Suppressor macrophage treated with lipopolysaccharide for 1 hour (primary cell): ENCODE measurements at places on chromosomes 7 and 10.

DNA sequence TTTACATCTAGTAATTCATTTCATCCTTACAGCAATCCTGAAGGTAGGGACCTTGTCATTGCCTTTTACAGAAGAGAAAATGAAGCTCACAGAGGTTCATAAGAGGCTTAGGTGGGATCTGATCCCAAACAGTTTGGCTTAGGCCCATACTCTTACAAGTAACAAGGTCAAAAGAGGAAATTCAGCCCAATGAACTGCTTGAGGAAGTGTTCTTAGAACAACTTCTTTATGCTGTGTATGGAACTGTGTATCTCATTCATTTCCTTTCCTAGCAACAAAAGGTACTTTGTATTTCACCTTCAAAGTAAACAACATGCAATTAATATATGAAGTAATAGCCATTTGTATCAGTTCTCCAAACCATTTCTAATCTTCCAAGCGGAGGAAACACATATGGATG is 79.3 kb downstream of the AVL9 start:
- DNase-seq = no peak

DNA sequence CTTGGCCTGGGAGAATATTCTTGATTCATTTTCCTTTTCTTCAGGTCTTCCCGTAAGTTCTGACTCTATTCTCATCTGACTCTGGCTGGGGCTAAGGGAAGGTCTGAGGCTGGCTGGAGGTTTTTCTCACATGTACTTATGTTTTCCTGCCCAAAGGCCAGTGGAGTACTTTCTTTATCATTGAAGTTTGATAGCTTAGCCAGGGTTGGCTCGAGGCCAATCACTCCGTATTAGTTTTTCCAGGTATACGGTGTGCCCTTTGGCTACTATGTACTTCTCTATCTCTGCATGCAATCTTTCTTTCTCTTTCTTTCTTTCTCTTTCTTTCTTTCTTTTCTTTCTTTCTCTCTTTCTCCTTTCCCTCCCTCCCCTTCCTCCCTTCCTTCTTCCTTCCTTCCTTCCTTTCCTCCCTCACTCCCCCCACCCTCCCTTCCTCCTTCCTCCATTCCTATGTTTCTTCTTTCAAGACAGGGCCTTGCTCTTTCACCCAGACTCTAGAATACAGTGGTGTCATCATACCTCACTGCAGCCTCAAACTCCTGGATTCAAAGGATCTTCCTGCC is 26.8 kb upstream of the VKORC1L1 start:
- DNase-seq = no peak

DNA sequence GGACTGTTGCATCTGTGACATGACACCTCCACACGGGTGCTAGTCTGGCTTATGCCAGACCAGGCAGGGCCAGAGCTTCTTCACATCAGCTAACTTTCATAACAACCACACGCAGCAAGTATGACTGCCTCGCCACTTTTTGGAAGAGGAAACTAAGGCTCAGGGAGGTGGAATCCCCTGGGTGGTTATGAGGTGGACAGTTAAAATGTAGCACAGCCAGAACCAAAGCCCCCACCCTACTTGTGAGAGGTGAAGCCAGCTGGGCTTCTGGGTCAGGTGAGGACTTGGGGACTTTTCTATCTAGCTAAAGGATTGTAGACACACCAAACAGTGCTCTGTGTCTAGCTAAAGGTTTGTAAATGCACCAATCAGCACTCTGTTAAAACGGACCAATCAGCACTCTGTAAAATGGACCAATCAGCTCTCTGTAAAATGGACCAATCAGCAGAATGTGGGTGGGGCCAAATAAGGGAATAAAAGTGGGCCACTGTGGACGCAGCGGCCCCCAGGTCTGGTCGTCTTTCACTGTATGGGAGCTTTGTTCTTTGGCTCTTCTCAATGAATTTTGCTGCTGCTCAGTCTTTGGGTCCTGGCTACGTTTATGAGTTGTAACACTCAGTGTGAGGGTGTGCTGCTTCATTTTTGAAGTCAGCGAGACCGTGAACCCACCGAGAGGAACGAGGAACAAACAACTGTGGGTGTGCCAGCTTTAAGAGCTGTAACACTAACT is 171.0 kb downstream of the PTPN20 start:
- no peak for DNase-seq

GRCh38 chr7:4129481-4130122 is 552.5 kb upstream of the FOXK1 start:
- no peak for DNase-seq

GRCh38 chr10:14513123-14513522 is 182.4 kb upstream of the FRMD4A start:
- DNase-seq = no peak

DNA sequence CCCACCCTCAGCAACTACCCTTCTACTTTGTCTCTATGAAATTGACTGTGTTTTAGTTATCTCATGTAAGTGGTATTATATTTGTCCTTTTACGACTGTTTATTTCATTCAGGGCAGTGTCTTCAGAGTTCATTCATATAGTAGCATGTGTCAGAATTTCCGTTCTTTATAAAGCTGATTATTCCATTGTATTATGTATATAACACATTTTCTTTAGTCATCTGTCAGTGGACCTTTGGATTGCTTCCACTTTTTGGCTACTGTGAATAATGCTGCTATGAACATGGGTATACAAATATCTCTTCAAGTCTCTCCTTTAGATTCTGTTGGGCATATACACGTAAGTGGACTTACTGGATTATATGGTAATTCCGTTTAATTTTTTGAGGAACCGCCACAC is 14.5 kb downstream of the SLF2 start:
- no peak for DNase-seq

DNA sequence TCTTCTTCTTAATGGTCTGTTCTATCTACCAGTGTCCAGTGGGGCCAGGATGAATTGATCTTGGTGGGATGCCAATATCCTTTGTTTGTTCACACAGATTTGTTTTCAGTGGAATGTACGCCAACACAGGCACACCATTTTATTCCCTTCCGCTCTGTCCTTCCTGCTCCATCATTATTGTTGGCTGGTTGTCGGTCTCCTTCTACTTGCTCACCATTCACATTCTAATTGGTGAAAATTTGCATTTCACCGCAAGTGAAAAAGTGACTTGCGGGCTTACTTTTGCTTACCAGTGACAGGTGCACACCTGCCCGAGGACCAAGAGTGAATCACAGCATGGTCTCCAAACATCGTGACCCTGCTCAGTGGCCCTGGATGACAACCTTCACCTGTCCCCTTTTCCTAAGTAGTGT is 148.3 kb downstream of the NOC3L start:
- no peak for DNase-seq

- DNase-seq = no peak
These were observed 106.1 kb downstream of the PPP1R3A start for GRCh38 chr7:113812591-113813255.

DNA sequence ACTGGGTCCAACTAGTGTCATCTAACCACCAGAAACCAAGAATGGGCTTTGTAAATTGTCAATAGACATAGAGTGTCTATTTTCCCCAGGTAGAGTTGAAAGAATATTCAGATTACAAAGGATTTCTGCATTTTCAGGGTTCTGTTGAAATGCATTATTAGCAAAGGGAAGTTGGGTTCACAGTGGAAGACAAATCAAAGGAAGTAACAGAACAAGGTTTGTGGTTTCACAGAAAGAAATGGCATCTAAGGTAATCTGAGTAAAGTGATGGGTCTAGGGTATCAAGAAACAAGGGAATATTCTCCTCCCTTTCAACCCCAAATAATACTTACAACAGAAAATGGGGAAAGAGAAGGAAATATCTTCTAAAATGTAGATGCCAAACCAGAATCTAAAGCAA is 25.8 kb downstream of the CEP41 start:
- DNase-seq = no peak

DNA sequence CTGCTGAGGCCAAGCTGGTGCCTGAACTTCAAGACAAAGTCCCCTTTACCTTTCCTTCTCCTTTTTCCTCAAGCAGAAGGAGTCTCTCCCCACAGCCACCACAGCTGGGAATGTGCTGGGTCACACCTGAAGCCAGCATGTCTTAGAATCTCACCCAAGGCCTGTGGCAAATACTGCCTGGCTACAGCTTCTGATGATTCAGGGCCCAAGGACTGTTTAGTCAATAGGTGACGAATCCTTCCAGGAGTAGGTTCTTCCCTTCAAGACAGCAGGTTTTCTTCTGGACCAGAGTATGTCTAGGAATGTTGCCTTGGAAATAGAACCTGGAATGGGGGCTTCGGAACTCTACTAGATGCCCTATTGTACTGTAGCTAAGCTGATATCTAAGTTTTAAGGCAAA is 374.6 kb downstream of the KIF20B start:
- no peak for DNase-seq

- DNase-seq = peak; percentile 66
These were observed 593 bp downstream of the CDK13 start for GRCh38 chr7:39950473-39951225.

GRCh38 chr7:30040938-30041337 is 12.7 kb downstream of the PLEKHA8 start:
- DNase-seq = no peak

- DNase-seq = no peak
These were observed 82.3 kb downstream of the PRKAG2 start for GRCh38 chr7:151794508-151795167.

DNA sequence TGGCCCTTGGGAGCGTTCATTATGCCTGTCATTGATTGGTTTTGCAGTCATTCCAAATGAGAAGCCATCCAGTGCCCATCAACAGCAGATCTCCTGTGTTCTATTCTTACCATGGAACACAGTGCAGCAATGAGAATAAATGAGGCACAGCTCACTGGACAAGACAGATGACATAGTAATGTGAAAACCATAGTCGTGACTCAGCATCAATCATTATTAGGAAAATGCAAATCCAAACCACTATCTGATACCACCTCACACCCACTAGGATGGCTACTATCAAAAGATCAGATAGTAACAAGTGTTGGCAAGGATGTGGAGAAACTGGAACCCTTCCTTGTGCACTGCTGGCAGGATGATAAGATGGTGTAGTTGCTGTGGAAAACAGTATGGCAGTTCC is 144.7 kb downstream of the ARHGAP22 start:
- DNase-seq = no peak

- DNase-seq = no peak
These were observed 102.4 kb downstream of the HIPK2 start for GRCh38 chr7:139675127-139676125.

- DNase-seq = no peak
These were observed 38.6 kb downstream of the ELFN1 start for GRCh38 chr7:1708596-1709251.

GRCh38 chr7:24576171-24577025 is 3.1 kb downstream of the PALS2 start:
- peak; percentile 53 for DNase-seq

- peak; percentile 20 for DNase-seq
These were observed 247.3 kb downstream of the SEMA3A start for GRCh38 chr7:83947260-83947659.

GRCh38 chr7:8068892-8069686 is 100.5 kb downstream of the GLCCI1 start:
- no peak for DNase-seq

DNA sequence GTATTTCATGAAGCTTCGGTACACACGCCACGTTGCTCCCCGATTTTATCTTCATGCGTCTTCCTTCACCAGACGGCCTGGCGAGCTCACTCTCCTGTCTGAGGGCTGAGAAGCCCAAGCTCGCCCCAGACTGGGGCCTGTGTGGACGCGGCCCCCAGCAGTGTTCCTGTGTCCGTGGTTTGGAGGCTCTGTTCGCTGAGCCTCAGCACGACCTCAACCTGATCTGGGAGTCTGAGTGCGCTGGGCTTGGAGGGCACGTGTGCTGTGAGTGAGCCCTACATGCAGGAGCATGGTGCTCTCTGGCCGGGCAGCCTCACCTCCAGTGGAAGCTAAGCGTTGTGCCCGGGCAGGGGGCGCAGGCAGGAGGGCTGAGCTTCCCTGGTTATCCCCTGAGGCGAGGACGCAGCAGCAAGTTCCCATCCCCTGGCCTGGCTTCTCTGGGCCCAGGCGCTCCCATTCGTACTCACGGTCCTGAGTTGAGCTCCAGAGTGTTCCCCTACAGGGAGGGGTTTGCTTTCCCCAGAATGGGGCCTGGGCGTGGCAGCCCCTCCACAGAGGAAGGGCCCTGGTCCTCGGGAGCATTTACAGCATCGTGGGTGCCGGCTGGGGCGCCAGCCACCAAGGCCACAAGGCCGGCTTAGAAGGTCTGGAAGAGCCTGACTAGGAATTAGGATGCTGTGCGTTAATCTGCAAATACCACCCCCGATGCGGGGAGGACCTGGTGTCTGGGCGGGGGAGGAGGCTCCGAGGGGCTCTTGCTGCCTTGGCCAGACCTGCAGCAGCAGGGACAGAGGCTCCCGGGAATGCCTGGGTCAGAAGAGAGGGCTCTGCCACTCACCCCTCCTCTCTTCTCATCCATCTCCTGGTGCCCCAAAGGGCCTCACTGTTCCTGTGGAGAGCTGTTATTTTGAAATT is 400.6 kb downstream of the DNAJB6 start:
- DNase-seq = no peak

GRCh38 chr10:8498881-8499280 is 444.4 kb downstream of the GATA3 start:
- DNase-seq = no peak

DNA sequence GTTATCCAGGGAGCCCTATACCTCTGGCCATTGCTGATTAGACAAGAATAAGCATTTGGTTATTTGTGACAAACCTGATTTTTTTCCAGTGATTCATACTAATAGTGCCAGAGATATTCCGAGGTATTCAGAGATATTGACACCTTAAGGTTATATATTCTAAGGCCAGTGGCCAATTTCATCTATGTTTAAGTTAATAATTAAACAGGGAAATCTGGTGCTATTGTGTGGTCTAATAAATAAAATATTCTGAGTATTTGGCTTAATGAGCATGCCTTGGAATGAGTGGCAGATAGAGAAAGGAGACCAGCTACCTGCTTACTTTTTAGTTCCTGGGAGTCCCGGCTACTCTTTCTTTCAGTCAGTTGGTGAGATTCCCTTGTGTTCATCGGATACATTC is 38.6 kb upstream of the MEOX2 start:
- no peak for DNase-seq

GRCh38 chr7:78172267-78172757 is 373.7 kb downstream of the PHTF2 start:
- DNase-seq = no peak

DNA sequence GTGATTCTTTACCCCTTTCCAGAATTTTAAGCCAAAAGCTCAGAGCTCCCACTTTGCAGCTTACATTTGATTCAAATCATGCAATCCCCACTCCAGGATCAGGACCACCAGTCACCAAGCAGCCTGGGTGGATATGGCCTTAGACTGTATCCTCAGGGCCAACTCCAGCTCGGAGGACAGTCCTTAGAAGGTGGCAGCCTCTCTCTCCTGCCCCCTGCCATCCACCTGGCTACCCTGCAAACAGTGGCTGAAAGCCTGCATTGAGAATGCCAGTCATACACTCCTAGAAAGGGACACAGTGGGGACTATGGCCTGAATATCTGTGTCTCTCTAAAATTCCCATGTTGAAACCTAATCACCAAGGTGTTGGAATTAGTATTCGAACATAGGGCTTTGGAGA is 50.0 kb upstream of the KCNMA1 start:
- no peak for DNase-seq

DNA sequence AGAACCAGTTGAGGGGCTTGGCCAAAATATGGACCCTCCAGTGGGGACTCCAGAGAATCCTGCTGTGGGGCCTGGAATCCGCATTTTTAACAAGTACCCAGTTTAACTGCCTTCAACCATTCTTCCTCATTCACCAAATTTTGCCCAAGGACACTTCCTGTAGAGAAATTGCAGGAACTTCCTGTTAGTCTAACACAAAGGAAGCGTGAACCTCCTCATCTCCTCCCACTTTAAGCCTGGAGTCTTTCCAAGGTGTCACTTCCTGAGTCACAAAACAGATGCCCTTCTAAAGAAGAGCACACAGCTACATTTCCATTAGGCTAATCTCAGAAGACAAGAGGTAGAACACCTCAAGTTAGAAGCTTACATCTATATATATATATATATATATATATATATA is 188.4 kb downstream of the PPP1R17 start:
- peak; percentile 75 for DNase-seq
